ENCODE measurements at places on chromosomes 2 and 18. TPM values are rescaled to one million over a fixed set of nuclear protein-coding genes. Genes with fewer than 3 reads are reported as not detected.

GRHL1 gene
- total RNA-seq: 1.9 TPM

NT5C1B gene
- not detected for total RNA-seq

LRRC30 gene
- not detected for total RNA-seq

MC2R gene
- not detected for total RNA-seq

SF3B1 gene
- 238 TPM for total RNA-seq

GALNT13 gene
- total RNA-seq: 1.5 TPM

FAM110C gene
- total RNA-seq: 14.2 TPM

CHRND gene
- total RNA-seq: not detected

CTLA4 gene
- total RNA-seq: 0.14 TPM

AFF3 gene
- total RNA-seq: 56.6 TPM

ANKRD30BL gene
- not detected for total RNA-seq

SLC19A3 gene
- 28.8 TPM for total RNA-seq

TBR1 gene
- not detected for total RNA-seq

SEPTIN10 gene
- 79.3 TPM for total RNA-seq

PLGLB1 gene
- total RNA-seq: 2.1 TPM

LCT gene
- 0.19 TPM for total RNA-seq

CAPN13 gene
- 88.6 TPM for total RNA-seq

NYAP2 gene
- not detected for total RNA-seq

RTP5 gene
- not detected for total RNA-seq

CKAP2L gene
- total RNA-seq: 1.2 TPM

MOCOS gene
- 3.3 TPM for total RNA-seq

SERPINB13 gene
- total RNA-seq: not detected

CCDC93 gene
- 42.6 TPM for total RNA-seq

PAX3 gene
- not detected for total RNA-seq

UGT1A10 gene
- 42.0 TPM for total RNA-seq

RTN4 gene
- 224 TPM for total RNA-seq

ZBTB7C gene
- total RNA-seq: 56.6 TPM

INPP5D gene
- total RNA-seq: 8.2 TPM

USP37 gene
- total RNA-seq: 11.5 TPM

LYPD6 gene
- 2.0 TPM for total RNA-seq

CFAP210 gene
- total RNA-seq: not detected

ALPG gene
- total RNA-seq: 8.1 TPM

CCDC141 gene
- 7.4 TPM for total RNA-seq

TPRKB gene
- 23.9 TPM for total RNA-seq

ZEB2 gene
- 48.6 TPM for total RNA-seq

PCARE gene
- not detected for total RNA-seq

ERICH2 gene
- total RNA-seq: 0.92 TPM

CYP26B1 gene
- 2.5 TPM for total RNA-seq

ANKRD62 gene
- total RNA-seq: 0.17 TPM

UGT1A5 gene
- 6.5 TPM for total RNA-seq

HOXD3 gene
- 7.0 TPM for total RNA-seq

MEP1B gene
- total RNA-seq: 6.9 TPM

DNAJC5G gene
- not detected for total RNA-seq

MERTK gene
- 9.3 TPM for total RNA-seq

LHCGR gene
- total RNA-seq: not detected

MGAT4A gene
- total RNA-seq: 158 TPM

FOXI3 gene
- total RNA-seq: not detected

PID1 gene
- 52.5 TPM for total RNA-seq

ITPRID2 gene
- total RNA-seq: 184 TPM

ALLC gene
- total RNA-seq: not detected

HOXD10 gene
- 1.8 TPM for total RNA-seq

TPGS2 gene
- 27.6 TPM for total RNA-seq

LYPD6B gene
- 1.7 TPM for total RNA-seq

RBBP8 gene
- total RNA-seq: 20.1 TPM

RBMS1 gene
- 58.3 TPM for total RNA-seq

ELOA2 gene
- not detected for total RNA-seq

EDAR gene
- 0.60 TPM for total RNA-seq

Measured in mucosa of descending colon (tissue), 3 donors.